Stimulated activated CD4-positive, alpha-beta T cell treated with anti-CD3 and anti-CD28 coated beads, Interleukin-1b, Interleukin-23, amount 100 ng/mL, for 1 hour (primary cell): ENCODE measurements at places on chromosomes 11 and 22.

- no peak for DNase-seq
Measured at GRCh38 chr11:64092761-64093136, 57.0 kb downstream of the FLRT1 start.

- no peak for DNase-seq
Measured at GRCh38 chr11:87036756-87037449, 831 bp upstream of the TMEM135 start.

GRCh38 chr11:128506356-128506755, 81.0 kb downstream of the ETS1 start:
- DNase-seq: no peak

- no peak for DNase-seq
Measured at GRCh38 chr11:72613977-72614376, 60.2 kb downstream of the PDE2A start.

DNA sequence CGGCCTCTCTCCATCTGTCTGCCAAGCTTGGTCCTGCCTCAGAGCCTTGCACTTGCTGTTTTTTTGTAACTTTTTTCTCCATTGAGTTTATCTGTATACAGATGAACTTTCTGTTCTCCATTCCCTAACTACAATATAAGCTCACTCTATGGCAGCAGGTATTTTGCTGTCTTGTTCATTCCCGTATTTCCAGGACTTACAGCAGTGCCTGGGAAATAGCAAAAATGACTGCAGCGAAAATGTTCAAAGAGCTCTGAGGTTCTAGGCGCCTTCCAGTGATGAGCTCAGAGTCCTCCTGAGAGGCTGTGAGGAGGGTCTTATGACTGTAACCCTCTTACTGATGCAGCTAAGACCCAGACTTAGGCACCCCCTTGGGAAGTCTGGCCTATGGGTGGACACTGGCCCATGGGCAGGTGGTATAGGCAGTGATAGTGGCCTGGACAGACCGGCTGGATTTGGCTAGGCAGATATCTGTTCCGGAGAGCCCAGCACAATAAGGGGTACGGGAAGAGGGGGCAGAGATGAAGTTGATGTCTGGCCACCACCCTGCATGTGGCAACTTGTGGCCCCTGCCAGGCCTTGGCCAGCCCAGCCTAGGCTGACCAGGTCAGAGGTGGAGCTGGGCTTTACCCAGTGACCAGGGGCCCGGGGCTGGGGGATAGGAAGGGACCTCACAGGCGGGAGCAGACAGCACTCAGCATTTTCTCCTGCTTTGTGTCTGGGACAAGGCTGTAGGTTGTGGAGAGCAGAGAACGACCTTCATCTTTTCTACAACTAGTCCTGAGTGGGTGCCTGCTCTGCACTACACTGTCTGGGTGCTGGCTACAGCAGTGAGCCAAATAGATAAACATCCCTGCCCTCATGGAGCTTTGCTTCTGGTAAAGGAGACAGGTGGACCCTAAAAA, 4.6 kb downstream of the ATF4 start:
- no peak for DNase-seq

- DNase-seq: no peak
Measured at GRCh38 chr11:74543991-74544390, 48.4 kb upstream of the POLD3 start.

- DNase-seq: no peak
Measured at GRCh38 chr22:32480238-32480637, 5.6 kb downstream of the FBXO7 start.

- no peak for DNase-seq
Measured at GRCh38 chr11:68439355-68440065, 21.0 kb upstream of the PPP6R3 start.

- no peak for DNase-seq
Measured at GRCh38 chr11:32312865-32313403, 122.4 kb downstream of the WT1 start.

DNA sequence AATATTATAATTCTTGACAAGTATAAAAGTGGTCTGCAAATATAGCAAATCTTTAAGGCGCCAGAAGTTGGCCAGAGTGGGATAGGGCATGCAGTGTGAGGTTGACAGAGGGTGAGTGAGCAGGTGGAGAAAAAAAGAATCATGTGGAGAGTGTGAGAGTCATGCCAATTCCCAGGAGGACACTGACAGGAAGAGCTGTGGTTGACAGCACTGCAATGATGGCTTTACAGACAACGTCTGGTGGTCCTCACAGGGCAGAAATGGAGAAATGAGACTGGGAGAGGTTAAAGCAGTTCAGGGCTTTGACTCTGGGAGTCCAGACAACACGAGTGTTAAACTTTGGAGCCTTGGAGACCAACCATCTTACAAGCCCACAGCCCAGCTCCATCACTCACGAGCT, 34.9 kb downstream of the SERPIND1 start:
- DNase-seq: no peak

DNA sequence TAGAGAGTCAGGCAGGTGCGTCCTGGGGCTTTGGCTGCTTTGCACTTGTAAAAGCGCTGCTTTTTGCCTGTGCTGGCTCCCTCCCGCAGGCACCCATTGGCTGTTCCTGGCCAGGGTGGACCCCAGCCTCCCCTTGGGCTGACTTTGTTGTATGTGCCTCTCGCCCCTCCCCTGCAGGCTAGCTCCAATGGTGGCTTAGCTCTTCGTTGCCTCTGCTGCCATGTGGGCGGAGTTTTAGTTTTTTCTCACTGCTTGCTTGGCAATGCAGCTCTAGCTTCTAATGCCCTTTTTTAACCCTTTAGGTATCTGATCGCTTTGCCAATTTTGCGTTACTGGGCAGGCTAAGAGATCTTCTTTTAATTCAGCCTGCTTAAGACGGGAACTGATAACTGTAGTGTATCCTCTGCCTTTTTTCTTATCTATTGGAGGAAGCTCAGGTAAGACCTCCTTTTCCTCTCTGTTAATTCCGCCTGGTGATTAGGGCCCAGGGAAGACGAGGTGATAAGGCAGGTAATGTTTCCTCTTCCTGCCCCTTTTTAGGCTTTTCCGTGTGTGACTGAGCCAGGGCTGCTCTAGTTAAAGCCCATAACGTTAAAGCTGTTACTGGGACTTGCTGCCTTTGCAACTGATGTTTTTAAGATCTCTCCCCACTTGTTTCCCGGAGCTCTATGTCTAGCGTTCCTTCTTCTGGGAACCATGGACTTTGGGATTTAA, 11.7 kb upstream of the GLYATL1 start:
- DNase-seq: no peak

GRCh38 chr11:125088576-125089455, 22.6 kb downstream of the TMEM218 start:
- no peak for DNase-seq

DNA sequence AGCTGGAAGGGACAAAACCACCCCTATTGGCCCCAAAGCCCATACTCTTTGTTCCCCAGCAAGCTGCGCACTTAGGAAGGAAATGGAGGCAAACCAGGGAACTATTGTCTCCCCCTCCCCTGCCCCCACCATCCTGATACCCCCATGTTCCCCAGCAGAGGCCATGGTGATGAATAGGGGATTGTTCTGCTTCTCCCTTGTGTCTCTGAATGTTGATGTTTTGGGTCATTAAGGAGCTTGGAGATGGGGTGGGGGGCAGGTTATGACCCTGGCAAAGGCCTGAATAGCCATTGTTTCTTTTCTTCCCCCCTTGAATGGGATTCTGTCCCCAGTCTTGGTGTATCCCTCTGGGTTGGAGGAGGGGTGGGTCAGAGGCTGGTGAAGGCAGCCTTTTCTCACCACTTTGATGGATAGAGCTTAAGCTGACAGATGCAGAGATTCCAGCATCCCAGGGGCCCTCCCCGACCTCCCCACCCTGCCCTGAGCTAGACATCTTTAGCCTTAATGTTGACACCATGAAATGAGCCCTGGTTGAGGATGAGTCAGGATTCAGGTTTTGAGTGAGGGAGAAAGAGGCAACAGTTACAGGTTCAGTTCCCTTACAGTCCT, 8.3 kb downstream of the DTX4 start:
- no peak for DNase-seq

GRCh38 chr11:45500451-45500850, 165.0 kb downstream of the CHST1 start:
- no peak for DNase-seq

- no peak for DNase-seq
Measured at GRCh38 chr11:13116491-13116890, 107.4 kb downstream of the RASSF10 start.

DNA sequence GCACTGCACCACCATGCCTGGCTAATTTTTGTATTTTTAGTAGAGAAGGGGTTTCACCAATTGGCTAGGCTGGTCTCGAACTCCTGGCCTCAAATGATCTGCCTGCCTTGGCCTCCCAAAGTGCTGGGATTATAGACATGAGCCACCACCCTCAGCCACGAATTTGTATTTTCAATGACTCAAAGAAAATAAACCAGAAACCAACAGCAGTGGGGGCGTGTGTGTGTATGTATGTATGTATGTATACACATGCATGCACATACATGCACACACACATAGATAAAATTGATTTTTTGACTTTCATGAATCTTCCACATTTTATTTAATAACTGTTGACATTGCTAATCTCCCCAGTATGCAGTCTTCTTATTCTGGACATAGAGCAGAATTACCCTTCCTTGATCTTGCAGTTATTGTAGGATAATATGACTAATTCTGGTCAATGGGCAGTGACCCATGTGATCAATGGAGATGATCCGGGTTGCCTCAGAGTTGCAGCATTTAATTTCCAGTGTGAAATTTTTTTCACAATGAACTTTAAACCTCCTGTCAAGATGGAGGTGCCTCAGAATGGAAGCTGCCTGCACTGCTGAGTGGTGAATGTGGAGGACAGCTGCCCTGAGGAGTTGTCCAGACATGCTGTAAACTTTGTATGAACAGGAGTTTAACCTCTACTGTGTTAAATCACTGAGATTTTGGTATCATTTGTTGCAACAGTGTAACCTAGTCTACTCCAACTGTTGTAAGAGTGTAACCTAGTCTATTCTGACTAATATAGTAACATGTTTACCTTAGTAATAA, 12.8 kb upstream of the PTPN5 start:
- DNase-seq: no peak

DNA sequence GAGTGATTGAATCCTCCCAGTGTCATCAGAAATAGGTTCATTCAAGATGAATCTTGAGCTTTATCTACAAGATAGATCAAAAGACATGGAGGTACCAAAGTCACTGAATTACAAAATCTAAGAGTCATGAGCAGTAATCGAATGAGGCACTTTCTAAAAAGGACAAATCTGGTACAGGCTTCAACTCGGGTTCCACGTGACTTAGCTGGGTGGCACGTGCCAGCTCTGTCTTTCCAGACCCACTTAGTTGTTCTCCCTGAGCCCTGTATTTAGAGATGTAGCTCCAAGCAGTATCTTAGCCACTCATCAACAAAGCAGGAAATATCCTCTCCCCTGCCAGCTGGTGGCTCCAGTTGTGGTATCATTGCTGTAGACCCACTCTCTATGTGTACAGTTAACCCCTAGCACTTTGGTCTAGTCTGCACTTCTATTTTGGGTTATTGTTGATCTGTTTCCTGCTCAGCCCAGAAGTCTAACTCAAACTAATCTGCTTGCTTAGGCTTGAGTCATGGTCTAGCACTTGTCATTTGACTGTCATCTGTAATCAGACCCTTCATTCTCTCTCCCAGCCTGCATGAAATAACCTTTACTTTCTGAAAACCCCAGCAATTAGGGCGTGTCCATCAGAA, 528.7 kb downstream of the ETS1 start:
- DNase-seq: no peak

GRCh38 chr11:65375012-65375411, 7.4 kb downstream of the SLC25A45 start:
- no peak for DNase-seq

DNA sequence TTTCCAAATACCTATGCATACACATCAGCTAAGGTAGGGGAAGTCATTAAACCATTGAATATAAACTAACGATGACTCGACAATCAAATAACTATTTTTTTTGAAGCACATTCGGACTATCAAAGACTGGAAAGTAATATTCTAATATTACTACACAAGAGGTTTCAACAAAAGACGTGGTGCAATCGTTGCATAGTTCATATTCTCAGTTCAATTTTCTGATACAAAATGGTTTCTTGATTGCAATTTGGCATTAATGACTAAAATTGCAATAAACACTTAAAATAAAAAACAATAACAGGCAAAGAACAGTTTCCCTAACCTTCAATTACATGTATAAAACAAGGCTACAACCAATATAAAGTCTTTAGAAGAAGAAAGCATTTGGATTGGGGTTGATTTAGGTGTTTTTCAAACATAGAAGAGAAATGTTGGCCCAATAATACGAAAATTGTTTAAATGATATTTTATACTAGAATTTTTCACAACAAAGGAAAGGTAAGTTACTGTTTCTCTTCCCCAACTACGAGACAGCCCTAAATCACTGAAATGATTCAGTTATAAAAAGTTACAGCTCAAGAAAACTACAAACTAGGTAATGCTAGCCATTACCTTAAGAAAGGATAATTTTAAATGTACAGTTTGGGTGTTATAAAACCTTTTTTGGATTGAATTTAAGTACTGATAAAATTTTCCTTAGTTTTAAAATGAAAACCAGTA, 17.6 kb downstream of the BLID start:
- no peak for DNase-seq

DNA sequence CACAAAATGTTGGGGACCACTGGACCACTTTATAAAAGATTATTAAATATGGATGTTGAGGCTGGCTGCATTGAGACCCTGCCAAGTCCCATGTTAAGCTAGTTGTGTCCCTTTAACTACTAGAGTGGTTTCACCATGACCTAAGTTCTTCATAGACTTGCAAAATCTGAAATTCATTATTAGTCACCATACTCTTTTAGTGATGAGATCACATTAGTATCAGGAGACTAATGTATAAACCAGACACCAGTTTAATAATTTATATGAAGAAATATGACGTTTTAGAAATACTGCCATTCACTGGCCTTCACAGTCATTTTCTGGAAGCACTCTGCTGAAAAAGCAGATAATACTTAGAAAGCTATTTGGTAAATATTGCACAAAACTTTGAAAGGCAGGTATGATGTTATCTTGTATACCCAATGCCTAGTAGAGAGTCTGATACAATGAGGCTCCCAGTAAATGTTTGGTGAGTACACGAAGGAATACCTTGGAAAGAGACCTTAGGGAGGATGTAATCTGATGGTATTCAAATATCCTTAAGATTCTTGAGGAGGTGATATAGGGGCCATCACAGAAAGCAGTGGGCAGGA, 728.2 kb upstream of the ANO5 start:
- DNase-seq: no peak

DNA sequence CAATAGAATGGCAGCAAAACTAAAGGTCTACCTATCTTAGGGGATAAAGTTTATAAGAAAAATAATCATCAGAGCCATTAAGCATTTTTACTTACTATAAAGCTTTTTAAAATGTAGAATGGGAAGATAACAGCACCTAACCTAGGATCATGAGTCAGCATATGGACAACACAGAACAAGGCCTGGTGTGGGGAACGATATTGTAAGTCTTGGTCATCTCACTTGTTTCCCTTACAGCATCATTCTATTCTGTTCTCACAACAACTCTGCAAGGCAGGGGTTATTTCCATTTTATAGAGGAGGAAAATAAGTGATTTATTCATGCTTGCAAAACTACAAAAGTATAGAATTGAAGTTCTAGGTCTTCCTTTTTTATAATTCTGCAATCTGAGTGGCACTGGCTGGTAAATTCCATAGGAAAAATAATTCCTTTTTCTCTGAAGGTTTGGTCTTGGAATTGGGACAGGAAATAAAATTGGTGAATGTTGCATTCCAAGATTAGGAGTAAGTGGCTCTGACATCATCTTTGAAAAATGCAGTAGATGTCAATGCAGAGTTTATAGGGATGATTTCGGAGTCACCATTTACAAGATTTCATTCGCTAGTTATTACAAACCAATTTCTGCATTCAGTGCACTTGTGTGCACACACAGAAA, 423.0 kb downstream of the DYNC2H1 start:
- DNase-seq: no peak
